ENCODE measurements at places on chromosomes 6 and 20.

- no peak for DNase-seq
Observed at GRCh38 chr20:49426873-49427272, 55.6 kb downstream of the KCNB1 start.

- DNase-seq, result no peak
Observed at GRCh38 chr6:87808005-87808757, 106.1 kb upstream of the AKIRIN2 start.

DNA sequence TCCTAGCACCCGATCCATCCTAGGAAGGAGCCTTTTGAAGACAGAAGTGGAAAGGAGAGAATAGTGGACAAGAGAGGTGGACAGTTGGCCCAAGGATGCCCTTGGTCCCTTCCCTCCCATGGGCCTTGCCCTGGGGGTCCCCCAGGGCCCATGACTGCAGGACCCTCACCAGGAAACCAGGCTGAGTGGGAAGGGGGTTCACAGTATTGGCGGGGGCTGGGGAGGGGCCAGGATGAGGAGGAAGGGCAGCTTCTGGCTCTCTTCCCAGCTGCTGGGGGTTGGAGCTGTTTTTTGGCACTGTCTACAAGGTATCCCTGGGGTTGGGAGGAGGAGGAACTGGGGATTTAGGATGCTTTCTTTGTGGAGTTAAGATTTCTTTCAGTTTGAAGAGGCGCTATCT, 4.0 kb upstream of the DSN1 start:
- no peak for DNase-seq

- no peak for DNase-seq
Observed at GRCh38 chr6:81067057-81067456, 685.4 kb downstream of the TENT5A start.

DNA sequence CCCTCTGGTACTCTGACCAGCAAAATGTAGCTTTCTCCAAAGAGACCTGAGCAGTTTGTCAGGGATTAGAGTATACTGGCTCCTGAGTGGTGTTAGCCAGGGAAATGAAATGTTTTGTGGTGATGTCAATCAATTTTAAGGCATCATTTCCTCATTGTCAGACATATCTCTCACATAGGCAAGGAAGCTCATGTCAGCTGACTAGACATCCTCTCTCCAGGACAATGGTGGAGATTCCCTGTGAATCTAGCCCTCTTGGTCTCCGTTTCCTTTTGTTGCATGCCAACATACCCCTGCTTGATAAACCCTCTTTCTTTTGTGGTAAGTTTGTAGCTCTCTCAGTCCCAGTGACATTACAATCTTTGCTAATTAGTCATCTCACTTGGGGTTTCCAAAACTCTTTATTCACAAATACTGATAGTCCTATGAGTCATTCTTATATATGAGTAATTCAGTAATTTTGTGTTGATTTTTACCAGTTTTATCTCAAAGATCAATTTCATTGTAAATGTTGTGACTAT, 135.6 kb upstream of the PTPRK start:
- DNase-seq, result no peak

- no peak for DNase-seq
Observed at GRCh38 chr20:750801-751200, 17.5 kb downstream of the SLC52A3 start.

DNA sequence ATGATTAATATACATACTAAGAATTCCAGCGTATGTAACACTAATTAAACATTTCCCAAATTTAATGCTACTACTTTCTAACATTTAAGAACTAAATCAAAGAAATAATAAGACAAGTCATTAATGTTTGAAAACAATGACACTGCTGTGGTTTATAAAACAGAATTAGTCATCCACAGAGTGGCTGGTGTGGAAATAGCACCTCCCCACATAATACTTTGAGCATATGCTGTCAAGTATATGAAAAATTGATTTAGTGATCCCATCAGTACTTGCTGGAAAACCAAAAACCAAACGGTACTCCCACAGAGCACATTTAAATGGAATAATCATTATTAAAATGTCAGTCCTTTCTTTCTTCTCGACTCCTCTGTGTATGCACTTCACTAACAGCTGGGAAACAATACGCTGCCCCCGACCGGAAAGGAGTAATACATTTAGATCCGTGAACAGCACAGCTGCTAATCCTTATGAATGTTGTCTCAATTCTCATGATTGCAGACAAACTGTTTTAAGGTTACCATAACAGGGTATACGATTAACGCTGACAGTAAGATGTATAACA, 78.4 kb downstream of the PREP start:
- DNase-seq, result no peak

DNA sequence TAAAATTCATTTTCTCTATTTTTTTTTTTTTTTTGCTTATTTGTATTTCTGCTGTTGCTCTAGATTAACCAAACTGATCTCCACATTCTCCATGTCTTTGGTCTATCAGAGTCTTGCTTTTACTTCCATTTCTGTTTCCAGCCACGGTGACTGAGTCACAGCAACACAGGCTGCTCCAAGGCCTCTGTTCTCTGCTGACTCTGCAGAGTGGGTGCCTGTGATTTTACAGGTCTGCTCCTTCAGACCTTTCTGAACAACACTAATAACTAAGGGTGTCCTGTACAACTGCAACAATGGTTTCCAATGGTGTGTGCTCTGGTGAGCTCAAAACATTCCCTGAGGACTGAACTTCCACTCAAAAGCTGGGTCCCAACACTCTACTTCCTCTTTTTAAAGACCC, 102.3 kb upstream of the BMP2 start:
- DNase-seq, result no peak

DNA sequence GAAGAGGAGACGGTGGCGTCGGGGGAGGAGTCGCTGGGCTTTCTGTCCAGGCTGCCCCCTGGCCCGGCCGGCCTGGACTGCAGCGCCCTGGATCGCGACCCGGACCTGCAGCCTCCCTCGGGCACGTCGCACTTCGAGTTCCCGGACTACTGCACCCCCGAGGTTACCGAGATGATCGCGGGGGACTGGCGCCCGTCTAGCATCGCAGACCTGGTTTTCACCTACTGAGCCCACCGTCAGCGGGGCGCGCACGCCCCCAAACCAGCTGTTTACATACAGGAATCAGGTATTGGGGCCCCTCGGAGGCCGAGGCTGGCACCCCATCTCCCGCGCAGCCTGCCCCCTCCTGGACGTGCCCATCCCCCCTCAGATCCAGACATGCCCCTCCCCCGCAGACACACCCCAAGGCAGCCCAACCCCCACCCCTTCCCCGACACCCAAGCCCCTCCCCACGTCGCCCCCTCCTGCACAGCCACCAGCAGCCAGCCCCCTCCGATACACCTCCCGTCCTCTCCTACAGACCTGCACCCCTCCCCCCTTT, 1.4 kb downstream of the SOX12 start:
- DNase-seq, result no peak

DNA sequence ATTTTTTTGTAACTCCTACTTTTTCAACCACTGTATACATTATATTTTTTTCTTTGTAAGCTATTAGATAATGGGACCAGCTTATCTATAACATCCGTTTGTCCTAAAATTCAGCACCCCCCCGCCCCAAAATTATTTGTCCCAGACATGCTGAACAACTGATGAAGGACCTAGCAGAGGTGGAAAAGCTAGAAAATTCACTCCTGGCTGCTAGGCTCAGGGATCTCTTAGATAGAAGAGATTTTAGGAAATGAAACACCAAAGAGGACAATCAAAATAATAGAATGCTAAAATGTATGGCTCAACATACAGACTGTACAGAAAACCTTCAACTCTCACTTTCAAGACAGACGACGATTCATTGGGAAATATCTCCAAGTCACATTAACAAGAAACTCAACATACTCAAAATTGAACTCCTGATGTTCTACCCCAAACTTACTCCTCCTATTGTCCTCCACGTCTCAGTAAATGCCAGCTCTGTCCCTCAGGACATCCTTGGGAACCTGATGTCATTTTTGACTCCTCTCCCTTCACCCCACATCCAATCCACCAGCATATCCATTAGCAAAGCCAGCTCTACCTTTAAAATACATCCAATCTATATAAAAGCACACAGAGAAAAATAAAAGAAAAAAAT, 4.7 kb downstream of the SOD2 start:
- no peak for DNase-seq

DNA sequence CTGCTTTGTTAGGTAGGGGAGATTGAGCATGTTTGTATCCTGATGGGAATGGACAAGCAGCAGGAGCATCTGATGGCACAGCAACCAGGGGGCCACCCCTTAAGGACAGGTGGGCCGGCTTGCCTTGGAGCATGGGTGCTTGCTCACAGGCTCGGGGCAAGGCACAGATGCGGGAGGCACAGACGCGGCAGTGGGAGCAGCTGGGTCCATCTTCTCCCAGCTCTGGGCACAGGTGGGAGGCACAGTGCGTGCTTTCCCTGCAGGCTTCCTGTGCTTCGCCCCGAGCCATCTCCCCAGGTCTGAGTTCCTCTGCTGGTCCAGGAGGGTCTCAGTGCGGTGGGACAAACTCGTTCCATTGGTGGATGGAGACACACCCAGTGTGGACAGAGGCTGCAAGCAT, 73.6 kb upstream of the BHLHE23 start:
- no peak for DNase-seq

DNA sequence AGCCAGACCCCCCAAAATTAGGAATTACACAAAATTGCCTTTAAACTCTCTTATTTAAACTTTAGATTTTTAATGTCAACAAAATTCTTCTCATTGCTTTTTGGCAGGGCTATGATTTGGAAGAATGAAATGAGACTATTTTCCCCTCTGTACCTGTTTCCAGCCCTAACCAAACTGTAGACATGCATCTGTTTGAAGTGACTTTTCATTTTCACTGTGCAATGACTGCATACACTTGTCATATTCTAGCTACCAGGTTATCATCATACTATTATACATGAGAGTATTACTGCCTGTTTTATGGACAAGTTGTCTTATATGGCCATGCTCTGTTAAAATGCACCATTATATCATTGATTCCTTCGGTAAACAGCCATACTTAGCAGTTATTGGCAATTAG, 295.2 kb downstream of the TBC1D7 start:
- DNase-seq, result no peak

DNA sequence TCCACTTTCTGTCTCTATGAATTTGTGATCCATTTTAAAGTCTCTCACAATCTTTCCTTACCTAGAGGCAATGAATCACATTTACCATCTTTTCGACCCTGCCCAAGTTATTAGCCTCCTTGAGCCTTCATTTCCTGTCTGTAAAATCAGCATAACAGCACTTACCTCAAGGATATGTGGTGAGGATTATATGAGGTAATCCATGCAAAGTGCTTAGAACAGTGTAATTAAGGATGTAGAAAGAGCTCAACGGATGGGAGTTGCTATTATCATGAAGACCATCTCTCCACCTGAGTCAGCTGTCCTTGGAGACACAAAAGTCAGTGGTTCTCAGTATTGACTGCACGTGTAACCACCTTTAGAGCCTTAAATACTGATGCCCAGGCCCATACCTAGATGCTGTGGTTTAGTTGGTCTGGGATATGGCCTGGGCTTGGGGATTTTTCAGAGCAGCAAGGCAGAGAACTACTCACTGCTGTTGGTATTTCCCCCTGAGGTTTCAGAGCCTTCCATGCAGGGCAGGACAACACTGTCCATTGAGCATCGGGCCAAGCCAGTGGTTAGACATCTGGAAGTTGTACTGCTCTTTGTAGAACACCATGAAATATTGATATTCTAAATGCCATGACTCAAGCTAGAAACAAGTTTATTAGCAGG, 55.8 kb downstream of the LYRM2 start:
- DNase-seq, result no peak

DNA sequence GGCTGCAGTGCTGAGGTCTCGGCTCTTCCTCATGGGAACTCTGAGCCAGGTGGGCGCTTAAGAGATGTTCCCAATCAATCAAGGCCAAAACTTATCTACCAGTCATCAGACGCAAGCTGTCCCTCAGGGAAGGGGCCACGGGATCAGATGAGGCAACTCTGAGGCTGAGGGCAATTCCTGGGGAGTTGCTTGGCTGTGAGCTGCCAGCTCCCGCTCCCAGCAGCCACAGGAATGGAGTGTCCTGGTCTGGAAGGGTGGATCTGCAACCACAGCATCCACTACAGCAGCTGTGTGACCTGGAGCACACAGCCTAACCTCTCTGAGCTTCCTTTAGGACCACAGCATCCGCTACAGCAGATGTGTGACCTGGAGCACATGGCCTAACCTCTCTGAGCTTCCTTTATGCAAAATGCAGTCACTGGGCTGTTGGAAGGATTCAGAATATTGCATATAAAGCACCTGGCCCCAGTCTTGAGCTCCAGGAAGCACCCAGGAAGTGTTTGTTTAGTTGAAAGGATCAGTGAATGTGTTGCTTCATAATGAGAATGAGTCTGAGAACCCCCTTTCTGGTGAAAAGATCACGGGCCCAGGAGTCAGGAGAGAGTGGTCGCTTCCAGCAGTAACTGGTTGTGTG, 60.9 kb downstream of the TFAP2C start:
- no peak for DNase-seq

DNA sequence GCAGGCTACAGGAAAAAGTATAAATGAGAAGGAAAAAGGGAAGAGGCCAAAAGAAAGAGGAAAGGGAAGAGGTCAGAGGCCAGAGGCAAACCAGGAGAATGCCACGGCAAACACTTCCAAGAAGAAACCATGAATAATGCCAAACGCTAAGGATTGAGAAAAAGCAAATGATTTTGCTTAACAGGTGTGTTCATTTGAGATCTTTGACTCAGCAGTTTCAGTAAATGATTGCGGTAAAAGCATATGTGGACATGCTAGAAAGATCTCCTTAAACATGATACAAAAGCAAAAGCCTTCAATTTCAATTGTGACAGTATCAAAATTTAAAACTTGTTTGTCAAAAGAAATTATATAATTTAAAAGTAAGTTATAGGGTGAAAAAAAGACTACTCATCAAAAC, 70.6 kb downstream of the UBE3D start:
- DNase-seq, result no peak

DNA sequence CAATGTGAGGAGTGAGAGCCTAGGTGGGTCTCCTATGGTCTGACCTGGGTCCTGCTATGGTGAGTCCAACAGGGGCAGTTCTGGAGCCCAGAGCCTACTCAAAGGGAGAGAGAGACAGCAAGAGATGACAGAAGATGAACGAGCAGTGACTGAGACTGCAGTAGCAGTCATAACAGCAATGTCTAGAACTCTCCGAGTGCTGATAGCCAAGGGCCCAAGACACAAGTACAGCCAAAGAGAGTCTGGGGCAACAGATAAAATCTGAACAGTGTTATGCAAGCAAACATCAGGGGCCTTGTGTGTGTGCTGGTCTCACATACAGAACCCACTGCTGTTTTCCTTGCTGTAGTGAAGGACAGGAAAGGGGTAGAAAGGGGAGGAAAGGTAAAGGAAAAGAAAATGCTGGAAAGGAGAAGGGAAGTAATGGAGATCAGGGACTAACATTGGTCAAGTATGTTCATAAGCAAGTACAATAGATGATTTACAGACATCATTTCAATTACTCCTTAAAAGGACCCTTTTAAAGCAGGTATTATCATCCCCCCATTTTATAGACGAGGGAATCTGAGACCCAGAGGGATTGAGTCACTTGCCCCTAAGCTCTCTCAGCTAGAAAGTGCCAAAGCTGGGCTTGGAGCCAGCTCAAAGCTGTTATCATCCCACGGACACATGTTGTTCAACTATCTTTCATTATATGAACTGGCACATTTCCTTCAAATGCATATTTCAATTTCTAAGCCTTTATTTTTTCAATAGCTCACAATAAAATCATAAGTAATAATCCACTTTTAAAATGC, 182.3 kb upstream of the RAB32 start:
- no peak for DNase-seq

Measured in stimulated activated CD4-positive, alpha-beta T cell treated with anti-CD3 and anti-CD28 coated beads, Interleukin-1b, Interleukin-23, amount 100 ng/mL, for 1 hour (primary cell).